ENCODE measurements at places on chromosomes 1 and 21.

DNA sequence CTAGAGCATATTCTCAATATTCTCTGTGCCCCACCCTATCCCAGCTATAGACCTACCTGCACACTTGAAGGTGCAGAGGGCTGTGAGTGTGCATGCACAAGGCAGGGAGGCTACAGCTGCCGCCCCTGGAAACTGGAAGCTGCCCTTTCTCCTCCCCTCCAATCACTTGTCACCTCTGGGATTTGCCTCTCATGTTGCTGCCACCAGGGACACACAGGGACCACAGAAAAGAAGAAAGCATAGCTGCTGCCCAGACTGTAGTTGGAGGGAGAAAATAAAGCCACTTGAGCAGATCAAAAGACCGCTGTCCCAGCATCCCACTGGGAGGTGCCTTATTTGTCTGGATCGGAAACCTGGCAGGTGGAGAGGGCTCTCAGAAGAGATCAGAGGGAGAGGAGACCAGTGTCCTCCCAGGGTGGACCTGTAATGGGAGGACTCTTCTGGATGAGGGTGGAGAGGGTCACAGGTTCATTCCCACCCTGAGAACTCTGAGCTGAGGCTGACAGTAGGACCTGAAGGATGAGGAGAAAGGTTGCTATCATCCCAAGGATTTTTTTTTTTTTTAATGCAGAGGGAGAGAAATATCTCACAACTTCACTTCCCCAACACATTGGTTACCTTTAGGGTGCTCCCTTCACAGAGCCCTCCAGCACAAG lies 7.6 kb upstream of the INPP5B start:
- no peak for DNase-seq

GRCh38 chr21:44758141-44758561 lies 43.5 kb downstream of the UBE2G2 start:
- DNase-seq, result no peak

DNA sequence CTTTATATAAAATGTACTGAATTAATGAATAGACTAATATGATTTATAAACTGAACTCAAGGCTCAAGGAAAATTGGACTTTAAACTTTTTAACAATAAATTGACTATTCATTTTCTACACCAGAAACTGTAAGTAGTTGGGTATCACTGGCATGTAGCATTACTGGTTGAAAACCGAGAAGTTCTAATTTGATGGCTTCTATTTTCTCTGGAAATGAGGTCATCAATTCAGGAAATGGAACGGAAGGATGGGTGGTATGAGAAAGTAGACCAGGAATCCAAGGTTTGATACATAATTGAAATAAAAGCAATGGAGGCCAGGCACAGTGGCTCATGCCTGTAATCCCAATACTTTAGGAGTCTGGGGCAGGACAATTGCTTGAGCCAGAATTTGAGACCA lies 50.4 kb downstream of the RERE start:
- no peak for DNase-seq

DNA sequence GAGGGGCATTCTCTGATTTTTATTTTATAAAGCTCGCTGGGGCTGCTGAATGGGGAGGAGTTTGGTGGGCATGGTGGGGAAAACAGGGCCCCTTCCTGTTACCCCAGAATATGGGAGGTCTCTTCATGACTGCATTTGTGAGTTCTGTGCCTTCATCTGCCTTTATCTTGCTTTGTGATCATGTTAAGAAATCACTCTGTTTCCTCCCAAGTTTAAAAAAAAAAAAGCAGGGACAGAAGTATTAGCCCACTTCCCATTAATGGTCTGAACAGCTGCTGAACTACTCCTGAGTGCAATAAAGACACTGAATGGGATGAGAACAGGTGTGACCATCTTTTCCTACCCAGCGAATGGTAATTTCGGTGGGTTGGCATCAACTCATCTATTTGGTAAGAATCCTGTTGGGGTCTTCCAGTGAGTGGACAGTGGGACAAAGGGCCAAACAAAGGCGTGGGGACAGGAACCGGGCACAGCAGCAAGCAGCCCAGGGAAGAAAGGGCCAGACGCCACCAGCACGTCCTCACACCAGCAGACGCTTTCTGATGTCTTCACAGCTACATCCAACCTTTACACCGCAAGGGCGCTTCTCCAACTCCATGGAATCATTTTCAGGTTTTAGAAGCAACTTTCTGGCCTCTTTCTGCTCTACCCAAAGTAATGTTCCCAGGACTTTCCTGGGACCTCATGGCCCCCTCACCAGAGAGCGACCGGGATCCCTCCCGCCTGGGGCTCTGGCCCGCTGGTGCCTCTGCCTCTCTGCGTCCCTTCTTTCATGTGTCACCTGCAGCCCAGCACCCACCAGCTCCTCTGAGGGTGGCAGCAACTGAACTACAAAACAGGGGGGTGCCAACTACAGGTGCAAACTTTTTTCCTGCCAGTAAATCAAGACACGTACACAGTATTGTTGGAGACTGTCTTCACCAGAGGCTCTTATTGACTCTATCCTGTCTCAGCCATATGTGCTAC lies 160.2 kb downstream of the ADSS2 start:
- no peak for DNase-seq

GRCh38 chr1:75791022-75791421 lies 5.0 kb downstream of the RABGGTB start:
- no peak for DNase-seq

- peak; percentile 50 for DNase-seq
Observed at GRCh38 chr1:7070389-7071029, 285.3 kb downstream of the CAMTA1 start.

- no peak for DNase-seq
Observed at GRCh38 chr1:223444411-223444810, 51.2 kb downstream of the CCDC185 start.

- no peak for DNase-seq
Observed at GRCh38 chr21:35779690-35780570, 280.4 kb downstream of the SETD4 start.

DNA sequence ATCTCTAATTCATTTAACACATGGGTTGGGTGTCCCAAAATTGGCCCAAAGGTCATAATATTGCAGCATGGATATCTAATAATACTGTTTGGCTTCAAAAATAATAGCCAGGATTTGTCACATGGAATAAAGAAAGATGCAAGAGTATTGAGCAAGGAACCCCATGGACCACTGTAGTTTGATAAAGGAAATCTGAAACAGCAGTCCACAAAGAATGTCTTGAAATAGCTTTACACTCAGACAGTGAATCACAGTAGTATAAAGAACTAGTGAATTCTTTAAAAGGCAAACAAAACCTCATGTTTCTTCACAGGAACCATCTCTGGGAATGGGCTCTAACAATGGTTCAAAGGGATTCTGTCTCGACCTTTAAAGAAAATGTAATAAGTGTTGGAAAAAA lies 576.1 kb upstream of the ZRANB2 start:
- DNase-seq, result no peak

DNA sequence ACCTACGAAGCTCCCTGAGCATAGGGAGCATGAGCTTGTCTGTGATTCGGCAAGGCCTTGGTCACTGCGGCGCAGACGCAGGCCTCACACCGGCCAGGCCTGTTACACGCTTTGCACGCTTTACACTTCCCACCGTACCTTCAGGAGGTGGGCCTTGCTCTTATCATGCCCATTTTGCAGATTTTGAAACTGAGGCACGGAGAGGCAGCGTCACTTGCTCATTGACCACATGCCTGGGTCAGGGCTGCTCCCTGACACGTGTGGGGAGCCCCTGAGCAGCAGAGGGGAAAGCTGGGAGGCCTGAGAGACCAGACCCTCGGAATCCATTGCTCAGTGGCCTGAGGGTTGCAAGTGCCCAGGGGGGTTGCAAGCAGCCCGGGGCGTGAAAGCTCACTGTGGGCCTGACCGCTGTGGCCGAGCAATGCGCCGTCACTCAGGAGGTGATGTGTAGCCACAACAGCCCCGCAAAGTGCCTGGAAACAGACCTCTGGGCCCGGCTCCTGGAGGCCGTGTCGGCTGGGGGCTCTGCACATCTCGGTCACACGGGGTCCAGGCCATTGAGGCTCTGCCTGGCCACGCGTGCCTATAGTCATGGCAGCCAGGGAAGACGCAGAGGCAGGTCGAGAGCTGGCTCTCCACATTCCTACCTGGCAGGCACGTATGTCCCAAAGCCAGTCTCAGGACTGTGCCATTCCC lies 6.9 kb downstream of the ARHGEF16 start:
- DNase-seq, result no peak

GRCh38 chr1:62382658-62382955 lies 54.2 kb upstream of the USP1 start:
- DNase-seq, result no peak

DNA sequence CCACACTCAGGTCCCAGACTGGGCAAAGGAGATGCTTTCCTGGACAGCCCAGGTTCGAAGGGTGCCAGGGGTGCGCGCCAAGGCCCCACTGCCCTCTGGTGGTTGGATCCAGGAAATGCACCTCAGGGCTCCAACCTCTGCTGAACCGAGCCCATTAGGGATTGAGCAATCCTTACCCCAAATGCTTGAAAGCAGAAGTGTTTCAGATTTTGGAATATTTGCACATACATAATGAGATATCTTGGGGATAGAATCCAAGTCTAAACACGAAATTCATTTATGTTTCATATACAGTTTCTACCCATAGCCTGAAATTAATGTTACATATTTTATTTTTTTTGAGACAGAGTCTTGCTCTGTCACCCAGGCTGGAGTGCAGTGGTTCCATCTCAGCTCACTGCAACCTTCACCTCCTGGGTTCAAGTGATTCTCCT lies 57.4 kb downstream of the SLC9A1 start:
- peak; percentile 7 for DNase-seq

- DNase-seq, result no peak
Observed at GRCh38 chr1:192238421-192238820, 78.4 kb upstream of the RGS21 start.

GRCh38 chr1:159957824-159958268 lies 3.8 kb upstream of the SLAMF9 start:
- no peak for DNase-seq

- no peak for DNase-seq
Observed at GRCh38 chr1:85278853-85279314, 2.5 kb upstream of the BCL10 start.

GRCh38 chr1:214287884-214288283 lies 6.9 kb downstream of the SMYD2 start:
- DNase-seq, result no peak

DNA sequence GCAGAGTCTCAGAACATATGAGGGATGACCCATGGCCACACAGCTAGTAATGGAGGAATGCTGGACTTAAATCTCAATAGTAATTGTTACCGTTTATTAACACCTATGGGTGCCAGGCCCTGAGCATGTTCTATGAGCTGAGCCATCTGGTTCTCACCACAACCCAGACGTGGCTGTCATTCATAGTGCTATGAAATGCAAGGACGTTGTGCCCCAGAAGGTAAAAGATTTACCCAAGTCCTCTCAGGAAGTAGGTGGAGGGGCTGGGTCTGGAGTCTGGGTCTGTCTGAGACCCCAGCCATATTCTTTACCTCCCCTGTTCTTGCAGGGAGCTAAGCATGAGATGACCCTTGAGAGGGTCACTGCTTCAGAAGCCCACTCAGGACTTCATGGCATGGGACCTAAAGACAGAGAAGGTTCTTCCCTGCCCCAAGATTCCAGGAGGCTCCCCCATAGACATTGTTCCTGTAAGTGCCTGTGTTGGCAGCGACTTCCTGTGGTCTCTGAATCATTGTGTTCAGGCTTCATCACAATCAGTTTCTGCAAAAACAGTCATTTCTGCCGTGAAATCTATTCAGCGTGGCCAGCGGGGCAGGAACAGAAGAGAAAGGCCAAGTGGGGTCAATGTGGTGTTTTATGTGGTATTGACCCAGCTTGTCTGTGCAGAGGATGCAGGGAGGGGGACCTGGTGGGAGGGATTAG lies 475.4 kb downstream of the PTPRU start:
- no peak for DNase-seq

GRCh38 chr21:21132390-21132789 lies 134.2 kb downstream of the NCAM2 start:
- no peak for DNase-seq

- DNase-seq, result no peak
Observed at GRCh38 chr1:87140831-87141540, 187.7 kb upstream of the LMO4 start.

DNA sequence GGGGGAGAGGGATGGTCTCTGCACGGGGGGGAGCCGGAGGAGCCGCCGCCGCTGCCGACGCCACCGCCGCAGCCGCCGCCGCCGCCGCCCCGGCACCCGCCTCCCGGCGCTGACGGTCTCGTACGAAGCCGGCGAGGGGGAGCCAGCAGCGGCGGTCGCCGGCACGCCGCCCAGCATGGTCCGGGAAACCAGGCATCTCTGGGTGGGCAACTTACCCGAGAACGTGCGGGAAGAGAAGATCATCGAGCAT lies 311 bp downstream of the SPEN start:
- no peak for DNase-seq

GRCh38 chr1:26317612-26318337 lies at the start of gene CD52:
TSS of gene CD52 (plus strand) at chr1:26317958. CDS start at chr1:26318018, 60 bp downstream.
- no peak for DNase-seq

DNA sequence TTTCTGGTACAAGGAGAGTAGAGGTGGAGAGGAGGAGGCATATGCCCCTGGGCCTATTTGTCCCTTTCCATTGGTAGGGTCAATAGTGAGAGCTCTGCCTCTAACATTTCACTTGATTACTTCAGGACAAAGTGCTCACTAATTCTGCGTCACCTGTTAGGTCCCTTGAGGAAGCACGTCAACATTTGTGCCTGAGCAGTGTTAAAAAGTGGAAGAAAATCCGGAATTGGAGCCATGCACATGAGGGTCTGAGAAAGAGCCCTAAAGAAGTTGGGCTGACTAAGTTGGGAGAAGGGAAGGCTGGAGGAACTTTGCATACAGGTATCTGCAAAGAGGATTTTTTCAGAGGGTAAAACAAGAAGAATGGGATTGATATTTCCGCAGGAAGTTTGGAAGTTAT lies 1.9 kb downstream of the SLC25A44 start:
- DNase-seq, result no peak

DNA sequence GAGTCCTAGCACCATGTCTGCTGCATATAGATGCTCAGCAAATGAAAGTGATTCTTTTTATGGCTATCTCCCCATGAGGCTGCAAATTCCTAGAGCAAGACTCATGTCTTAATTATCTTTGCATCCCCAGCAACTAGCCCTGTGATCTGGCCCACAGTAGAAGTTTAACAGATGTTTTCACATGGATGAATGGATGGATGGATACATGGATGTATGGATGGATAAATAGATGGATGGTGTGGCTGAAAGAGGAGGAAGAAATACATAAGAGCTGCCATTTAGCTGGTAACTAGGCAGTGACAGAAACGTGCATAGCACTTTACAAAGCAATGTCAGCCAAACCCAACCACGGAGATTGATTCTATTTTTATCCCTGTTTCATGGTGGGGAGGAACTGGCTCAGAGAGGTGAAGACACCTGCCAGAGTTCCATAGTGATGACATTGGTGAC lies 32.7 kb upstream of the ZBTB40 start:
- DNase-seq, result no peak

GRCh38 chr1:114126261-114127095 lies 27.2 kb downstream of the SYT6 start:
- DNase-seq, result no peak

DNA sequence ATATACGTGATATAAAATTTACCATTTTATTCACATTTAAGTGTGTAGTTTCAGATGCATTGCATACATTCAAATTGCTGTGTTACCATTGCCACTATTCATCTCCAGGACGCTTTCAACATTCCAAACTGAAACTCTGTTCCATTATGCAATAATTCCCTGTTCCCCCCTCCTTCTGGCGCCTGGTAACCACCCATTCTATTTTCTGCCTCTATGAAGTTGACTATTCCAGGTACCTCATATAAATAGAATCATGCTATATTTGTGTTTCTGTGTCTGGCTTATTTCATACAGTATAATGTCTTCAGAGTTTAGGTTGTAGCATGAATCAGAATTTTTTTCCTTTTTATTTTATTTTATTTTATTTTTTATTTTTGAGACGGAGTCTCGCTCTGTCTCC lies 41.7 kb downstream of the SLC22A15 start:
- DNase-seq, result no peak

- no peak for DNase-seq
Observed at GRCh38 chr1:30883389-30884172, 25.0 kb downstream of the SDC3 start.
